Kidney glomerular epithelial cell (primary cell): ENCODE measurements at places on chromosomes 4 and X.

DNA sequence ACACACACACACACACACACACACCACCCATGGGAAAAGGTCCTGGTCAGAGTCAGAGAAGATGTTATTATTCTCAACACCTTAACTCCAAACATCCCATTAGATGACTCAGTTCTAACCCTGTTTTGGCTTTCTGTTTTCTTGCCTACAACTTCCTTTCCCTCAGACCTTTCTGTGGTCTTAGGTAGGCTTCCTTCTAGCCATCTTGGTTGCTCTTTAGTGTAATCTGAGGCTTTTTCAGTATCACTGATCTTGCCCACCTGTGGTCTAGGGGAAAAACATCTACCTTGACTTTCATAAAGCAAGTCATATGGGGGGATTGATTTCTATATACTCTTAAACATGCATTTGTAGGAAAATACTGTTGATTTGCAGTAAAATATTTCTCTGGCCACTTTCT, 56.9 kb downstream of the ATG4A start:
- no peak for DNase-seq

DNA sequence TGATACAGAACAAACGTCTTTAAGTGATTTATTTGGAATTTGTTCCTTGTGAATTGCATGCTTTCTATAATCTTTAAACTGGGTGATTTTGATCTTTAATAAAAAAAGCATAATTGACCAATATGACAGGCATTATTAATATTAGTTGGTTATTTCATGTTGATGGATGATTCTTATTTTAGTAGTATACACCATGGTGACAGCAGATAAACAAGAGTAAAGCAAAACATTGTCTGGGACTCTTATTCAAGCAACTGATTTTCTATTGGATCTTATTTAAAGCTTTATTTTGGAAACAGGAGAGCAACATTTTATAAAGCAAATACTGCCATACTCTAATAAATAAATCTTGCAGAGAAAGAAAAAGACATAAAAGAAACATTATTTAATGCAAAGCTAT, 591.4 kb upstream of the GNPDA2 start:
- no peak for DNase-seq

- DNase-seq, result no peak
Observed at GRCh38 chrX:38970074-38970473, 168.8 kb downstream of the MID1IP1 start.

DNA sequence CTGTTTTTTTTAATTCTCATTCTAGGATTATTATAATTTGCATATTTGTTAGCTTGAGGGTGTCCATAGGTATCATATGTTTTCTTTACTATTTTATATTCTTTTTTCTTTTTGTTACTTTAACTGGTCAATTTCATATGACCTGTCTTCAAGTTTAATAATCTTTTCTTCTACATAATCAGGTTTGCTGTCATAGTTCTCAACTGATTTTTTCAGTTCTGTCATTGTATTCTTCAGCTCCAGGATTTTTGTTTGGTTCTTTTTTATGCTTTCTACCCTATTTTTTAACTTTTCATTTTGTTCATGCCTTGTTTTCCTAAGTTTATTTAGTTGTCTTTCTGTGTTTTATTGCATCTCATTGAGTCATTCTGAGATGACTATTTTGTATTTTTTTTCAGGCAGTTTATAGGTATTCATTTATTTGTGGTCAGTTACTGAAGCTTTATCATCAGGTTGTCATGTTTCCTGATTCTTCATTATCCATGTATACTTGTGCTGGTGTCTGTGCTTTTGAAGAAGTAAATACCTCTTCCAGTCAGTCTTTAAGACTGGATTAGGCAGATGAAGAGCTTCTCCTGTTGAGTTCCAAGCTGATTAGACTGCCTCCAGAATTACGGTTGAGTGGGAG, 220.3 kb upstream of the VEGFC start:
- no peak for DNase-seq

DNA sequence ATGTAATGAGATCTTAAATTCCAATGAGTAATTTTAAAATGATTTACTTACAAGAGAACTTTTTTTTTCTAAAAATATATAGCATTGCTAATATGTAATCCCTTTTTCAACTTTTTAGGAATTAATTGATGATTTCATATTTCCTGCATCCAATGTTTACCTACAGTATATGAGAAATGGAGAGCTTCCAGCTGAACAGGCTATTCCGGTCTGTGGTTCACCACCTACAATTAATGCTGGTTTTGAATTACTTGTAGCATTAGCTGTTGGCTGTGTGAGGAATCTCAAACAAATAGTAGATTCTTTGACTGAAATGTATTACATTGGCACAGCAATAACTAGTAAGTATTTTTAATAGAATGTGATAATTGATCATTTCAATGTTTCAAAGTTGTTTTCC, 113.2 kb downstream of the USP9X start:
- DNase-seq, result no peak

- DNase-seq, result no peak
Observed at GRCh38 chr4:173504181-173504503, 25.9 kb downstream of the HAND2 start.

DNA sequence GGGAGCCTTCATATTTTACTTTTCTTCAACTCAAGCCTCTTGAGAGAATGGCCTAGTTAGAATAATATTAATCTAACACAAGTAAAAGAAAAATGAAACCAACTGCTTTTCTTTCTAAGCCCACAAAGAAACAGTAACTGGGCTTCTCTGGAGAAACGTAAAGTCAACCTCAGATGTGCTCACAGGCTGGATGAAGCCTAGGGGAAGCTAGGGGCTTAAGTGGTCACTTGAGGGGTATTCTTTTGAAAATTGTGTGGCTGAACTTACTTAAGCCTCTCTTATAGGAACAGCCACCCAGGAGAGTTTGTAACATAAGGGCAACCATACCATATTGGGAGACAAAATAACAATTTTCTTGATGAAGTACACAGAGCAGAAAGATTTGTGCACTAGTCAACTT, 279.0 kb downstream of the SPRY1 start:
- no peak for DNase-seq

DNA sequence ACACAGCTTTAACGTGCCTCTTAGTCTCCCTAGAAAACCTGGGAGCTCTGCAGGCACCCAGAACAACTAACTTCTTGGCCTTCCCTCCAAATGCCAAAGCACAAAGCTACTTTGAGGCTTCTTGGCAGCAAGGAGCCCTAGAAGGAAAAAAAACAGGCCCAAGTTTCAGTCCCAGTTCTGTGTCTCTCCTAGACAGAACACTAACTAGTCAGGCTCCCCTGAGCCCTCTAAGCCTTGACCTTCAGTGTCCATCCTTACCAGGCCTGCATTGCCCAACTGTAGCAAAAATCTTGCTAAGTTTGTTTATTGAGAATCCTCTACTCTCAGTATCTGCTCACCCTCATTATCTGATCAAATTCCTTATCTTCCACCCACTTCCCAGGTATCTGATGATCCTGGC, 79.2 kb downstream of the PAPSS1 start:
- DNase-seq, result no peak

DNA sequence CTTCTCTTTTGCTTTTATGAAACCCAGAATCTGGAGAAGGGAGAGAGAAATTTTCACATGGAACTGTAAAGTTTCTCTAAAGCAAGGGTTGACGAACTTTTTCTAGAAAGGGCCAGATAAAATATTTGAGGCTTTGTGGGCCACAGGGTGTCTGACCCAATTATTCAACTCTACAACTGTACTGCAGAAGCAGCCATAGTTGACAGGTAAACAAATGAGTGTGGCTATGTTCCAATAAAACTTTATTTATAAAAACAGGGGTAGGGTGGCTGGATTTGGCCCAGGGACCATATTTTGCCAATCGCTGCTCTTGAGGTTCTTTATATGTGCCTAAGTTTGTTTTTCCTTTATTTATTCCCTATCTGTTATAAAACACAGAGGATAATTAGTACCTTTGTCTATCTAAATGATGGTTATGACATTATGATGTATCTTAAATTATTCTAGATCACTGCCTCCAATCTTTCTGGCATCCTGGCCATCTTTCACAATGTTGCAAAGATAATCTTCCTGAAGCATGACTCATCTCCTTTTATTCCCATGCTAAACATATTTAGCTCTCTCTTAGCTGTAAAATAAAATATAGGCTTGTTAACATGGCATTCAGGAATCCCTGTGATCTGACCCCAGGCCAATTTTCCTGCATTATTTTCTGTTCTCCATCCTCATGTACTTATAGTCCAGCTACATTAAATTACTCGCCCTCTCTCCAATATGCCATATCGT, 106.8 kb upstream of the CBLL2 start:
- DNase-seq, result no peak

DNA sequence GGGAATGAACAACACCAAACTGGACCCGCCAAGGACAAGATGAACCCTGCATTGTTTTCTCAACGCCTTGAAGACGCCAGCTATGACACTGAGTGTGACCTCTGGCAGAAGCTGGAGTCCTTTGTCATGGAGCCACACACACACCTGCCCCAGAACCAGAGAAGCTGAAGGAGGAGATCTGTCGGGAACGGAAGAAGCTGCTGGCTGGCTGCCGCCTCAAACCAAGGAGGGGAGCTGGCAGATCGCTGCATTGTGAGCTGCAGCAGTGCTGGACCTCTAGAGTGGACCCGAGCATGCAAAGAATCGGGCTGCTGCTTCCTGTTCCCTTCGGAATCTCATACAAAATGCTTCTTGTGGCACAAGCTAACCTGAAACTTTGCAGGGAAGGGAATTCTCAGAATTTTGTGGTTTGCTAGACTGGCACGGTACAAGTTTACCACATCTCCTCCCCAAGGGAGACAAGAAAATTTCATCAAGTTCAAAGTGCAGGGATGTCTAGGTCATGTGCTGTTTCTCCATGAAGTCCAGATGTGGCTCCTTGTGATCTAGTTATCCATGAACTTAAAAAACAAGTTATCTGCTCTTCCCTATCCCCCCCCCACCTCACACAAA, 23.4 kb upstream of the GLRB start:
- DNase-seq, result no peak

- no peak for DNase-seq
Observed at GRCh38 chrX:40310016-40310415, 212.3 kb upstream of the BCOR start.

GRCh38 chrX:48541140-48541814, 1.8 kb downstream of the TBC1D25 start:
- no peak for DNase-seq

- no peak for DNase-seq
Observed at GRCh38 chr4:122434285-122434684, 22.2 kb downstream of the IL2 start.

GRCh38 chr4:80091184-80091583, 18.2 kb upstream of the ANTXR2 start:
- no peak for DNase-seq

DNA sequence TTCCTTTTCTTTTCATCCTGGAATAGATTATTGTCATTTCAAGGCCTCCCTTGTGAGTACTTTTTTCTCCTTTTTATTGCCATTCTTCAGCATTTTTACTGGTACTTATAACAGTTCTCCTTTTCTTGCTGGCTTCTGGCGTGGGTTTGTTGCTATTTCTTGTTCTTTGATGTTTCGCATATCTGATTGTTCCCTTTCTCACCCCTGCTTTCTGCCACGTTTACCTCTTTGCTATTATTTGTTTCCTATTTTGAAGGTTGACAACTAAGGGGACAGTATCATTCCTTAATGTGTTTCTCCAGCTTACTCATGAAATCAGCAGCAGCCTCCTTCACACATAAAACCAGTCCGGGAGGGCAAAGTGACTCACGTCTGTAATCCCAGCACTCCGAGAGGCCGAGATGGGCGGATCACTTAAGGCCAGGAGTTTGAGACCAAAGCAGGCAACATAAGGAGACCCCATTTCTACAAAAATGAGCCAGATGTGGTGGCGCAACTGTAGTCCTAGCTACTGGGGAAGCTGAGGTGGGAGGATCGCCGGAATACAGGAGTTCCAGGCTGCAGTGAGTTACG, 72.6 kb downstream of the DMD start:
- no peak for DNase-seq

DNA sequence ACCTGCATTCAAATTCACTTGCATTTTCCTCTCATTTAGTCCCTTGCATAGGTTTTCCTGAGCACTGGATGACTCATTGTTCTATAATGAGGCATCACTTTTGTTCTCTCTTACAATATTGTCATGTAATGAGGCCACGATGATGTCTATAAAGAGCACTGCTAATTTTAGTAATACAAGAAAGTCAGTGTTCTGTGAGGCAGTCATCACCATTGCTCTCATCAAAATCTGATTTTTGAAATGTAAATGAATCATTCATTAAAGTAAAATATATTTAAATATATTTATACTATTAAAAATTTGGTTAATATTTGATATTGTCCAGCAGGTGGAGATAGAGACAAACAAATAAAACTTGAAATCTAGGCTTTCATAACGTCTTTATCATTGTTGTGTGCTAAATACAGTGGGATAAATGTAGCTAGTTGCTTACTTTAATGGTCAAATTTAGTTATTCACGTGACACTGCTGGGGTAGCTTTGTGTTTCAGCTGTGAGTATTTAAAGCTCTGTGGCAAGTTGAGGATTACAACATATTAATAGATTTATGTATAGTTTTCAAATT, 15.4 kb downstream of the HMGB2 start:
- DNase-seq, result peak; percentile 69

GRCh38 chrX:67558267-67558666, 14.4 kb downstream of the AR start:
- DNase-seq, result no peak

- no peak for DNase-seq
Observed at GRCh38 chrX:57211906-57212305, 74.6 kb upstream of the FAAH2 start.

GRCh38 chrX:81890521-81890920, 688.6 kb downstream of the SH3BGRL start:
- no peak for DNase-seq

- DNase-seq, result peak; percentile 36
Observed at GRCh38 chr4:54005475-54005874, 58.9 kb downstream of the CHIC2 start.

GRCh38 chr4:157115613-157116335, 39.8 kb downstream of the GLRB start:
- peak; percentile 86 for DNase-seq

GRCh38 chrX:104324461-104325212, 69.9 kb upstream of the ESX1 start:
- DNase-seq, result no peak

DNA sequence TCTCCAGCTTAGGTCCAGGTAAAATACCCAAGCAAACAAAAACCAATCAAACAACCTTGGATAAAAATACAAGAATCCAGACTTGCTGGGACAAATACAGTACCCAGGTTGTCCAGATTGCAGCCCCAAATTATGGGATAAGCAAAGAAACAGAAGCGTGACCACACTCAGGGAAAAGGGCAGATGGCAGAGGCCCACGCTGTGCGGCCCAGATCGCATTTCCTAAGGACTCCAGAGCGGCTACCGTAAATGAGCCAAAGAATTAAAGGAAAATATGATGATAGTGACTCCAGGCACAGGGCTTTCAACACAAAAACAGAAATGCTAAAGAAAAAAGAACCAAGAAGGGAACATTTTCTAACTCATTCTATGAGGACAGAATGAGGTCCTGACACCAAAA, 50.3 kb downstream of the FGFRL1 start:
- no peak for DNase-seq

DNA sequence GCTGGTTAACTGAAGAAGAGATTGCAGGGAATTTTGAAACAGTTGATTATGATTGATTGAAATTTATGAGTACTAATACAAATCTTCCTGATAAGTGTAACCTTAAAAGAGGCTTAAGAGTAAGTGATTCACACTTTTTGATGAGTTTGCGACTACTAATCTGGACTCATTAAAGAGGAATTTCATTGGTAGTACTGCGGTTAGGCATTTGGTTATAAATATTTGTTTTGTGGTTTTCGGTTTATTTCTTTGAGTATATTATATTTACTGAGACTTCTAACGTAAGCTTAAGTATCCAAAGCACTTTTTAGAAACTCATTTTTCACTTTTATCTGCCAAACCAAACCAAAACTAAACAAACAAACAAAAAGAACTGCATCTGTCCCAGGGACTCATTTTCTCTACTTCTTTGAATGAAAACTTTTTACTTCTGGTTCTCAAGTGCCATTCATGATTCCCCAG, 20.7 kb downstream of the SLIT2 start:
- no peak for DNase-seq
